ENCODE measurements at places on chromosomes 1 and 21.

DNA sequence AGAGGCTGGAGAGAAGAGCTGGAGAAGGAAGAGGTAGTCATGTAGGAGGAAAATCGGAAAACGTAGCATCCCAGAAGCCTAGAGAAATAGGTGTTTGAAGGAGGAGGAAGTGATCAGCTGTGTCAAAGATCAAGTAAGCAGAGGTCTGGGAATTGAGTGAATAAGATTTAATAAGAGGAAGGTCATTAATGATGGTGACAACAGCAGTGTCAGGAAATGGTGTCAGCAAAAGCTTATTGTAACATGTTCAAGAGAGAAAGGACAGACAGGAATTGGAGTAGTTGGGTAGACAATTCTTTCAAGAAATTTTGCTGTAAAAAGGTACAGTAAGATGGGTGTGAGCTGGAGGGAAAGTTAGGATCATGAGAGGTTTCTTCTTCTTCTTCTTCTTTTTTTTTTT is 41.6 kb upstream of the SLC6A9 start:
- no peak for DNase-seq

DNA sequence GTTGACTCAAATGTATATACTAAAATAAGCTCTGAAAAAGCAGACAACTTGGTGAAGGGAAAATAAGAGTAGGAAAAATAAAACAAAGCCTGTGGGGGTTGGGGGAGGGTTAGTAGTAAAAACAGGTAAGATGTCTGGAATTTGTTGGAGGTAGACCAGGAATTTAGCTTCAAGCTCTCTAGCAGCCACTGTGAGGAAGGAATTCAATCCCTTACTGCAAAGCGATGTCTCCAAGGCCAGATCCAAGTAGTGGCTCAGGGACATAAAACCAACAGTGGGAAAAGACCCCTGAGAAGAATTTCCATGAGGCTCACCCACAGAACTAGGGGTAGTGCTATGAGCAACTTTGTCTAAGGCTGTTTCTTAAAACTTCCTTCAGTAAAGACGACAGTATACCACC is 7.8 kb downstream of the ANGPTL7 start:
- no peak for DNase-seq

GRCh38 chr1:34742667-34743270 is 12.1 kb upstream of the GJB5 start:
- DNase-seq = peak; percentile 57

DNA sequence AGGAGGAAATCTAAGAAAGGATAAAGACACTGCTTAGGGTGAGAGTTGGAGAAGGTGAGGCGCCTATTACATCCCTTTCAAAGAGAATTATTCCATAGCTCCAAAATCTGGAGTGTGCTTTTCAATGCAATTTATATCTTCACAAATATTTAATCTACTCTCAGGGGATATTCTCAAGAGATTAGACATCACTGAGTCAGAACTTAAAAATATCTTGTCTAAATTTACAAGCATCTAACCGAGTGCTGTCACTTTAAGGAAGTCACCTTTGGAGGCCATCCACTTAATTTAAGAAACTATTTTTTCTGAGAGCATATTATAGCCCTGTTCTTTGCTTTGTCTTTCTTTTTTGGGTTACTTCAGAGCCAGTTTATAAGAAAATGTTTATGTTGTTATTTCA is 134.6 kb downstream of the TNFSF18 start:
- DNase-seq = no peak

GRCh38 chr1:21526441-21526840 is 17.2 kb downstream of the ALPL start:
- DNase-seq = no peak

- DNase-seq = no peak
These were observed 8.4 kb downstream of the CDCP2 start for GRCh38 chr1:54144366-54144765.

DNA sequence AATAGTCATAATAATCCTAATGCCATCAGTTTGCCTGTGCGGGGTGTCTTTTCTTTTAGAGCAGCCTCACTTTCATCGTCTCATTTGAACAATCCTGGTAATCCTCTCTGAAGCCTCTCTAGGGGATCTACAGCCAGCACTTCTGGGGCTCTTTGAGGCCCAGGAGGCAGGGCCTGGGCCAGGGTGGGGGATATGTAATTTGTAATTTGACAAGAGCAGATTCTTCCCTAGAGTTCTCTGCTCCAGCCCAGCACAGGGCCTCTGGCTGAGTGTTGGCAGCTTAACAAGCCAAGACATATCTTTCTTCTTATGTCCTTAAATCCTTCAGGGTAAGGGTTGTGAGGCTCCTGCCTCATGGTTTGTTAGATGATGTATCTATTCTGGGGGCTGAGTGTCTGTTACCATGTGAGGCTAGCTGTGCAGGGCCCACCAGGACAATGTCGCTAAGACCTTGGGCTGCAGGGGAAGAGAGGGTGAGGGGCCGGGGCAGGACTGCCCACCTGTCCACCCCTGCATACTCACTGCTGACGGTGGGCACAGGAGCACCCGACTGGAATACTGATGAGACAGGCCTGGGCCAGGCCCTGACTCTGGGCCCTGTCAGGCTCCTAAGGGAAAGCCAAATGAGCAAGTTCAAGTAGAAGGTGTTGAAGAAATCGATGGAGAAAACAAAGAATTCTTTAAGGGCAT is 45.3 kb upstream of the PARP1 start:
- no peak for DNase-seq

DNA sequence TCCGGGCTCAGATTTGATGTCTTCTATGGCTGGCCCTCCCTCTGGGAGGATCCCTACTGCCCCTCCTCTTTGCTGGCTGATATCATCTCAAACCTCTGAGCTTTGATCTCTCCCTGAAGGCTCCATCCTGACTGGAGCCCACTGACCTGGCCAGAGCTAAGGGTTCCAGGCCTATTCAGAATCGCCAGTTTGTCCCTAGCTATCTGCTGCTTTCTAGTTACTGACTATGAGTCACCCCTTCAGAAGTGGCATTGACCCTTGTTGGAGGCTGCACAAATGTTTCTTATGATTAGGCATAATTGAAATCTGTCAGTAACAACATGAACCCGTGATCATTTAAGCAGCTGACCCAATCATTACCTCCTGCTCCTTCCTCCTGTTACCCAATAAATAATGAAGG is 87.1 kb downstream of the ABCA4 start:
- DNase-seq = no peak

DNA sequence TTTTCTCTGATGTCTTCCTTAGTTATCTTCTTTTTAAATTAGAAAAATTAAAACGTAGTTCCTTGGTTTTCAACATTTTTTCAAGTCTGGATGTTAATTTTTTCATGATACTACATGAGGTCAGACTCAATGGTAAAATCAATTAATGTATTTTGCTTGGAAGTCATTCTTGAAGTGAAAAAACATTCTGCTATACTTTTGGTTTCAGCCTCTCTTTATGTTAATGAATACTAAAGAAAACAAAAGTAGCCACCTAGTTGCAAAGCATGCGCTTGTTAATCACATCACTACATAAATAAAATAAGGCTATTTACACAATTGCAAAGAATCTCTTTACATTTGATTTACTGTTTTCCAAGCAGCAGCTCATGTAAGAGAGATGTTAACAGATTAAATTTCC is 170.4 kb downstream of the LIPI start:
- no peak for DNase-seq

- no peak for DNase-seq
These were observed 43.6 kb downstream of the PBX1 start for GRCh38 chr1:164602480-164603093.

All from stimulated activated CD4-positive, alpha-beta T cell treated with anti-CD3 and anti-CD28 coated beads, Interleukin-2, amount 100 ng/mL, for 4 hours (primary cell).